Natural killer cell (primary cell): ENCODE measurements at places on chromosomes 2 and 18. TPM values are rescaled to one million over a fixed set of nuclear protein-coding genes. Genes with fewer than 3 reads are reported as not detected.

DNA sequence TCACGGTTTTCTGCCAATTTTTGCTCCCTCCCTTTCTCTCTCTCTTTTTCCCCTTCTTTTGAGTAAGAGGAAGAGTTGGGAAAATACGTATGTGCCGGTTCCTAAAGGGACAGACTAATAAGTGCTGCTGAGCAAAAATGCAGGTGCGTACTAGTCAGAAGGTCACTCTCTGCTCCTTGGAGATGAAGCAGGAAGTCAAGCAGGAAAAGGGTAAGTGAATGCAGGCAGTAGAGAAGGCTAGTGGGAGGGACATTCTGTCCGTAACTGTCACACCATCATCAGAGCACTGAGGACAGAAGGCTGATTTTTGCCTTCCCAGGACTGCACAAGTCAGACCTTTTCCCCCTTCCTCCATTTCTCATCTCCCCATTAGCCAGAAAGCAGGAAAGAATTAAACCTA, 105.7 kb downstream of the CDH2 start:
- no peak overlapping the region for H3K4me3 ChIP-seq
- DNase-seq: no peak
- H3K27ac ChIP-seq: no peak overlapping the region
- no peaks in the 10 kb centered on the region for H3K4me1 ChIP-seq

Gene SLC4A3
- 0.15 TPM for total RNA-seq

Gene TCF7L1
- total RNA-seq: not detected

Gene TNFRSF11A
- total RNA-seq: 8.8 TPM

Gene GALNT3
- 47.4 TPM for total RNA-seq

Gene C2orf80
- total RNA-seq: not detected

Gene UGT1A10
- total RNA-seq: not detected

DNA sequence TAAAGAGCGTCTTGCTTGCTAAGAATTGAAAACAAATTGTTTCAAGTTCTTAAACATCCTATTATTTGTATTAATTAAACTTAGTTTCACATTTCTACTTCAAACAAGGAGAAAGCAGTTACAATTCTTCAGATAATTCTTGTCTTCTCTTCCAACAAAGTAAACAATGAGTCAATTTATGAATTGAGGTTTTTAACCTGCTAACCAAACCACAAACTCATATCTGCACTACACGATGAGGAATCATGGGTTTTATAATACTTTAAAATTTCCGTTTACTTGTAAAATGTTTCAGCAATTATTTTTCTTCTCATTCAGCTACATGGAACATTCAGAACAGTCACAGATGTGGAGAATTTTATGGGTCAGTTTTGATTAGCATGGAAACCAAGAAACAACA, 114.2 kb downstream of the SPIRE1 start:
- no peak overlapping the region for H3K27ac ChIP-seq
- no peaks in the 10 kb centered on the region for H3K27me3 ChIP-seq
- DNase-seq: no peak
- H3K4me3 ChIP-seq: no peak overlapping the region

DNA sequence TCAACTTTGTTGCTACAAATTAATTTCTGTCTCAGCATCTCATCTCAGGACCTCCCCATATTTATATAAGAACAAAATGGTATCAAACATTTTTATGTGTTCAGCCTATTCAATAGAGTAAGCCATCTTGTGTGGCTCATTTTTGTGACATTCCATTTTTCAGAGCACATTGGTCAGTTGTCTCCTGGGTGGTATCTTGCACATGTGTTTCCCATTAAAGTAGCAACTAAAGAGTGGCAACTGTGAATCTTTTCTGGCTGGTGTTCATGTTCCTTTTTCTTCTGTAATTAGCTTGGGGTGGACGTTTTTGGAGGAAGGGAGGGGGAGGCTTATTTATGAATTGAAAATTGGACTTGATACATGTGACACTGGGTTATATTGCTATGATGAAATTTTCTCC, 45.4 kb upstream of the EFEMP1 start:
- no peak overlapping the region for H3K27ac ChIP-seq
- no peaks in the 10 kb centered on the region for H3K4me1 ChIP-seq
- H3K4me3 ChIP-seq: no peak overlapping the region
- H3K36me3 ChIP-seq: no peaks in the 10 kb centered on the region
- H3K27me3 ChIP-seq: no peaks in the 10 kb centered on the region

GRCh38 chr18:28594034-28594433, 417.1 kb upstream of the CDH2 start:
- no peak overlapping the region for H3K27ac ChIP-seq
- no peaks in the 10 kb centered on the region for H3K4me1 ChIP-seq
- no peaks in the 10 kb centered on the region for H3K27me3 ChIP-seq
- H3K4me3 ChIP-seq: no peak overlapping the region
- DNase-seq: no peak

GRCh38 chr18:44723411-44723810, 42.7 kb downstream of the SETBP1 start:
- peaks cover 38% of the 10 kb centered on the region for H3K4me1 ChIP-seq
- H3K27ac ChIP-seq: no peak overlapping the region
- no peak for DNase-seq
- no peaks in the 10 kb centered on the region for H3K36me3 ChIP-seq
- H3K4me3 ChIP-seq: no peak overlapping the region

Gene LPIN2
- 57.1 TPM for total RNA-seq

Gene HOXD8
- not detected for total RNA-seq

Gene ERFE
- total RNA-seq: 0.33 TPM

Gene IL36A
- not detected for total RNA-seq

DNA sequence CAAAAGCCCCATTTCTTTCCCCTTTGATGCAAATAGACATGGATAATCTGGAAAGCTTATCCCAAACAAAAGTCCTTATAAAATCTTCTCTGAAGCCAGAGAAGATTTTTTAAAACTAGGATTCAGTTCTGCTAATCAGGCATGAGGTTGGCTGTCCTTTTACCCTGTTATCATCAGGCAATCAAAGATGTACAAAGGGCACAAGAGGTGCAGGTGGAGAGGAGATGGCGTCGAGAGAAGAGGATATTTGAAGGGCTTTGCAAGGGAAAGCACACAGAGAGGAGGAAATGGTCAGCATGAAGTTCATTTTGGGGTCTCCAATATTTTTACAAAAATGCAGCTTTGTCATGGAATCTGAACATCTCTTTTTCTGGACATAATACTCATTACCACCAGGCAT, 88.5 kb downstream of the KLF7 start:
- peaks cover 11% of the 10 kb centered on the region for H3K4me1 ChIP-seq
- no peak overlapping the region for H3K27ac ChIP-seq
- DNase-seq: no peak
- H3K4me3 ChIP-seq: no peak overlapping the region
- no peaks in the 10 kb centered on the region for H3K27me3 ChIP-seq

Gene KHK
- total RNA-seq: 4.0 TPM

DNA sequence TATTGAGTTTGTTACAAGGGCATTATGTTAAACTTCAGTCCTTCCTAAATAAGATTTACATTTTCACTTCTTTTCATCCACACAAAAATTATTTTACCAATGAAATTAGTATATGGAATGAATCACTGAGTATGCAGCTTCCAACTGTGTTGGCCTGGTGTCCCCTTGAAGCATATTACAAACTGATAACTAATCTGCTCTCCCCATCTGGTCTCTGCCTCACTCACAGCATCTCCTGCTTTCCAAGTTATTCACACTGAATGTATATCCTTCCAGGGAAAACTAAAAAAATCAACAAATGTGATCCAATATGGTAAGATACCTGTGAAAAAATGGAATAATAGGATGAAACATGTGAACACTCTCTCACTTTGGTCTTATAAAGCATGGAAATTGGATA, 90.0 kb upstream of the NYAP2 start:
- H3K4me1 ChIP-seq: no peaks in the 10 kb centered on the region
- no peaks in the 10 kb centered on the region for H3K36me3 ChIP-seq
- no peaks in the 10 kb centered on the region for H3K27me3 ChIP-seq
- no peak for DNase-seq

GRCh38 chr2:190267302-190267701, 52.3 kb downstream of the HIBCH start:
- DNase-seq: no peak
- H3K4me1 ChIP-seq: no peaks in the 10 kb centered on the region
- H3K27me3 ChIP-seq: no peaks in the 10 kb centered on the region

Gene DPYSL5
- not detected for total RNA-seq

DNA sequence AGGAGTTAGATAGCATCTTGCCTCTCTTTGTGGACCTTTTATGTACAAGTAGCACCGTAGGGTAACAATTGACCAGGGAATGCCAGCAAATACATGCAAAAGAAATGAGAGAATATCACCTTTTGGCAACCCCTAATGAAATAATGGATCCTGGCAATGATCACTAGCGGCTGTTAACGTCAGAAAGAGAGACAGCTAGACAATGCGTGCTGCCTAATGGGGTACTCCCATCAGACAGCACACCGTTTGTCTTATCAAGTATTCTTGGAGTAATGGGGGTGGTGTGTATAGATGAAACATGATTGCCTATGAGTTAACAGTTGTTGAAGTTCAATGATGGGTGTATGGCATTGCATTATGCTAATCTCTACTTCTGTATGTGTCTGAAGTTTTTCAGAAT, 1.6 kb downstream of the ELAC1 start:
- H3K36me3 ChIP-seq: peaks cover under 1% of the 10 kb centered on the region
- H3K27ac ChIP-seq: no peak overlapping the region
- peaks cover 7% of the 10 kb centered on the region for H3K4me1 ChIP-seq
- no peaks in the 10 kb centered on the region for H3K27me3 ChIP-seq
- H3K4me3 ChIP-seq: no peak overlapping the region
- DNase-seq: no peak

Gene REEP1
- not detected for total RNA-seq

DNA sequence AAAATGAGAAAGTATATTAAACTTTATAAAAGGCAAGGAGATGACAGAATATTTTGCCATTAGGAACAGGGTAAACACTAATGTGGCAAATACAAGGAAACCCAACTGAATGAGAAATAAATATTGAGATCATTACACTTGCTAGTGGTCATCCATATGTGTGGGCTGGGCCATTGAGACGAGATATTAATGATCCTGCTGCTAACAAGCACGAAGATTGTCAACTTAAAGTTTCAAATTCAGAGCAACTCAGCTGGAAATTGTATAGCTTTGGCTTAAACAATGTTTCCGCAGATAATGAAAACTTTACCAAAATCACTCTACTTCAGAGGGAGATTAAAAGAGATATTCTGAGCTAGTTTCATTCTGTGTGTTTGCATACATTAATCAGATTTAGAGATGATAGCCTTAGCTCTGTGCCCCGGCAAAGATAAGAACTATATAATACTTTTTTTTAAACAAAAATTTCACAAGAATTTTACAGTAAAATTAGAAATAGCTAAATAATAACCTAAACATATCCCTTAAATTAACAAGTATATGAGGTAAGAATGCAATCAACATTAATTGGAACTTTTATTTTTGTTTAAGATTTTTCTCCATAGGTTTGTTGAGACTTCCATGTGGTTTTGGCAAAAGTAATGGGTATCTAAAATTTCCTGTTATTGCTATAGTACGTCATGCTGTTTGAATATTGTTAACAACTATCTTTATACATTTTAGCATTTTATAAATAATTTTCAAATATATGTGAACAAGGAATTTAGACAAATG, 40.0 kb downstream of the FN1 start:
- H3K27me3 ChIP-seq: no peaks in the 10 kb centered on the region
- no peaks in the 10 kb centered on the region for H3K4me1 ChIP-seq
- no peak for DNase-seq
- H3K36me3 ChIP-seq: no peaks in the 10 kb centered on the region

DNA sequence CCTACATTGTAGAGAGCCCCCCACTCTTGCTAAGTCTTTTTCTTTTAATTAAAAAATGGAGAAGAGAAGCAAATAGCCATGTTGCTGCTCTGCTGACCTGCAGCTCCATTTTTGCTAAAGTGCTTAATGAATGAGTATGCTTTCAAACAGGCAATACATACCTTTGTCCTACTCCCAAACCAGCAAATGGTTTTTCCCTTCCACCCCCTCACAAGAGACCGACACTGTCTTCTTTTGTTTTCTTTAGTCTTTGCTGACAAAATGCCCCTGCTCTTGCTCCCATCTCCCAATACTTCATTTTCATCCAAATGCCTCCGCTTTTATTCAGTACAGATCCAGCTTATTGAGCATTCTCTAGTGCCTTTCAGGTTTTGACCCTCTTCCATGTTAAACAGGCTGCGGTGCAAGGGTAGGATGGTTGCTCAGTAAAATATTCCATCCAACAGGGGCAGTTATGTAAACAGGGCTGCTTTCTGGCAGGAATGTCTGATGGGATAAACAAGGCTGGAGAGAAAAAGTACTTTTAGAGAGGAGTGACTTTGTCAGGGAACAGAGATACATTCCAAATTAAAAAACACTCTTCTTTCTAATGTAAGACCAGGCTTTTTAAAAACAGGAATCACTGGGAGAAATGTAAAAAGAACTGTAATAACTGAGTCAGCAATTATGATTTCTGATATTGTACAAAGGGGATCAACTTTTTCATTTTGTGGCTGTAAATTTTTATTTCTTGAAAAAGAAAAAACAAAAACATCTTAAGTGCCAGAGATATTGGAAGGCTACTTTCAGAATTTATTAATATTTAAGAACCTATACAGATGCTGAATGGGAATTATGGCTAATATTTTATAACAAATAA, 136.8 kb downstream of the MEP1B start:
- H3K4me1 ChIP-seq: no peaks in the 10 kb centered on the region
- H3K27ac ChIP-seq: no peak overlapping the region
- H3K36me3 ChIP-seq: no peaks in the 10 kb centered on the region
- no peak for DNase-seq

DNA sequence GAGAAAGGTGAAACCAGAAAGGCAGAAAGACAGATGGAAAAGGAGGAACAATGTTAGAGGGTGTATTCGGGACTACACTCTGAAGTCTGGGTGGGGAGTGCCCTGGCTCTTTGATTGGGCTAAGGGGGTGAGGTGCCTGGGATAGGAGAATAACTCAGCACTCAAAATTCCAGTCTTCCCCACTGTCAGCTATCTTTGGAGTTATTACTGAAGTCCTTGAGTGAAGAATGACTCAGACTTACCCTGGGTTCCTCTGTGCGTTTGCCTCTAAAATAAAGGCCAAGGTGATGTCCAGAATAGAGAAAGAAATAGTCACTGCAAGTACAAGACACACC, 151.8 kb upstream of the SERPINE2 start:
- DNase-seq: no peak
- H3K27me3 ChIP-seq: no peaks in the 10 kb centered on the region
- H3K4me3 ChIP-seq: no peak overlapping the region
- H3K36me3 ChIP-seq: no peaks in the 10 kb centered on the region
- no peak overlapping the region for H3K27ac ChIP-seq
- no peaks in the 10 kb centered on the region for H3K4me1 ChIP-seq

GRCh38 chr18:79388043-79388442, 7.7 kb upstream of the NFATC1 start:
- H3K27ac ChIP-seq: no peak overlapping the region
- H3K27me3 ChIP-seq: peaks cover 27% of the 10 kb centered on the region
- peaks cover 3% of the 10 kb centered on the region for H3K4me1 ChIP-seq
- H3K4me3 ChIP-seq: no peak overlapping the region
- no peaks in the 10 kb centered on the region for H3K36me3 ChIP-seq
- no peak for DNase-seq

Gene FZD7
- total RNA-seq: 1.6 TPM

GRCh38 chr18:31612124-31612523, 20.4 kb downstream of the TTR start:
- H3K4me3 ChIP-seq: no peak overlapping the region
- no peak for DNase-seq
- no peak overlapping the region for H3K27ac ChIP-seq
- H3K36me3 ChIP-seq: no peaks in the 10 kb centered on the region

Gene PECR
- 25.7 TPM for total RNA-seq
